Endothelial cell (in vitro differentiated cells): ENCODE measurements at places on chromosomes 13 and 19. TPM values are rescaled to one million over a fixed set of nuclear protein-coding genes. Genes with fewer than 3 reads are reported as not detected.

GRCh38 chr13:43243711-43244110, 220.3 kb downstream of the DNAJC15 start:
- no peak for DNase-seq

DNA sequence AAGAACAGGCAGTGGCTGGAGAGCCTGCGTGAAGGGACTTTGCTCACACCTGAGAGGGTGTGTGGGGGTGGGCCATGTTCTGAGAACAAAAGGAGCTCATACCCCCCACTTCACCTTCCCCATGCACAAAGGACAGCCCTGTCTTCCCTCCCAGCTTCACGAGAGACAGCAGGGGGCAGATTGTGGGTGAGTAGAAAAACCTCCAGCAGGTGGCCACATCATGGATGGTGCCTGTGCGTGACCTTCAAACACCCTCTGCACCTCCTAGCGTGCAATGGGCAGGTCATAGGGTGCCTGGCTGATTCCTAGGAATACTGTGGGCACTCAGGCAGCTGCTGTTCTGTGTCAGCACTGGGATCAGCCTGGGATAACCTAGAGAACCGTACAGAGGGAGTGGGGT, 36.3 kb upstream of the PSG9 start:
- no peak for DNase-seq

- no peak for DNase-seq
Measured at GRCh38 chr19:1018393-1018792, 2.5 kb downstream of the TMEM259 start.

The ZNF816 gene
- 16.5 TPM for total RNA-seq

The ZNF761 gene
- total RNA-seq: 21.9 TPM
